Hematopoietic multipotent progenitor cell treated with erythropoietin and hydrocortisone succinate and interleukin-3 and kit ligand, for 15 days (in vitro differentiated cells): ENCODE measurements at places on chromosomes 5 and 9.
A peak's percentile ranks its signal among the peaks of the same experiment; 100 is the strongest.

GRCh38 chr5:128464596-128464995 is 73.4 kb downstream of the FBN2 start:
- no peak for DNase-seq

GRCh38 chr5:172943906-172944305 is 15.3 kb upstream of the RPL26L1 start:
- DNase-seq, result no peak

DNA sequence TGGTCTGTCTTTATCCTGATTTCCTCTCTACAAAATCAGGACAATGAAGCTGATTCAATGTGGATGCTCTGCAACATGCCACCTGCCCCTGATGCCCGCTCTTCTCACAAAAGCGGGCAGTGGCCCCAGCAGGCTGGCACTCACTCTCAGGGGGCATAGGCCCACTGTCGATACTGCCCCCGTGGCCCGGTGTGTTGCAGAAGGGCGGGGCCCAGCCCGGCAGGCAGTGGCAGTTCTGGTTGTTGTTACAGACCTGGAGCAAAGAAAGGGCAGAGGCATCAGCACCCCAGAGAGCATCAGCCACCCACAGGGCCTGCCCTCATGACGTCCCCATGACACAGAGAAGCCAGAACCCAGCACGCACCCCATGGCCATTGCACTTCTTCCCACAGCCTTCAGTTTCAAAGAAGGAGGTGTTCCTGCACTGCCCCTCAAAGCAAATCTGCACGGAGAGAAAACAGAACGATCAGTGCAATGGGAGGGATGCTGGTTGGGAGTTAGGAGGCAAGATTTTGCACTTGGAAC is 31.5 kb downstream of the NIPAL4 start:
- DNase-seq, result no peak

- DNase-seq, result no peak
These were observed 172.7 kb downstream of the TAF11L14 start for GRCh38 chr5:17806818-17807468.

DNA sequence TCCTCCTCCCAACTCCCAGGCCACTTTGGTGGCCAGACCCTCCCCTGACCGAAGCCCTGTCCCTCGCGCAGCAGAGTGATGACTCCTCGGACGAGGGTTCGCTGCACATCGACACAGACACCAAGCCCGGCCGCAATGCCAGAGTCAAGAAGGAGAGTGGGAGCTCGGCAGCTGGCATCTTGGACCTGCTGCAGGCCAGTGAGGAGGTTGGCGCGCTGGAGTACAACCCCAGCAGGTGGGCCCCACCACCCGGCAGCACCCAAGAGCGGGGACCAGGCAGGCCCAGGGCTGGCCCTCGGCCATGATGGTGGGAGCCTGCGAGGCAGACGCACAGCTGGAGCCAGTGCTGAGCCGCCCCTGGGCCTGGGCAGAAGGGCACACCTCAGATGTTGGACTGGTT is 90.6 kb downstream of the PHF2 start:
- no peak for DNase-seq

DNA sequence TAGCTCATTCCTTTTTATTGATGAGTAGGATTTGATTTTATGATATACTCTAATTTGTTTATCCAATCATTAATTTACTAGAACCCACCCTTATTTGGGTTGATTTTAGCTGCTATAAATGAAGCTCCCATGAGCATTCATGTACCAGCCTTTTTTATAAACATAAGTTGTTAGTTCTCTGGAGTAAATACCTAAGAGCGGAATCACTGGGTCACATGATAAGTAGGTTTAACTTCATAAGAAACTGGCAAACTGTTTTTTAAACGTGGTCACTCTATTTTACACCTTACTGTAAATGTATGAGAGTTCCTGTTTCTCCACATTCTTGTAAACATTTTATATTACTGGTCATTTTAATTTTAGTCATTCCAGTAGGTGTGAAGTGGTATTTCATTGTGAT is 364.6 kb downstream of the NPR3 start:
- DNase-seq, result no peak

DNA sequence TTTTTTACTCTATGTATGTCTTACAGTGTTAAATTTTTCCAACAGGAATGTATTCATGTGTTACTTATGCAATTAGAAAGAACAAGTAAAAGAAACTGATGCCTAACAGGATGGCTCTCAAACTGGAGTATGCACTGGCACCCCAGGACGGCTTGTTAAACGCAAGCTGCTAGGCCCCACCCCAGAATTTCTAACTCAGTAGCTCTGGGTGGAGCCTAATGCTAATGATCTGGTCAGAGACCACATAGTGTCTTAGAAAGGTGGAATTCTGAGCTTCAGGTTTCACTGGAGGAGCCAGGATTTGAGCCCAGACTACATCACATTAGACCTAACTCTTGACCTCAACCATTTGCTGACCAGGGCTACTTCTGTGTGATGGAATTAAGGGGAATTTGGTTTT is 34.4 kb downstream of the SHC3 start:
- DNase-seq, result no peak

GRCh38 chr5:140251527-140251973 is 51.4 kb downstream of the PFDN1 start:
- no peak for DNase-seq

- DNase-seq, result no peak
These were observed 282.3 kb downstream of the DEPDC1B start for GRCh38 chr5:60417500-60418181.

GRCh38 chr9:121434969-121435368 is 64.7 kb downstream of the GGTA1 start:
- no peak for DNase-seq

GRCh38 chr9:18720691-18721090 is 246.7 kb downstream of the ADAMTSL1 start:
- DNase-seq, result no peak

GRCh38 chr5:173010547-173011464 is 27.2 kb downstream of the ATP6V0E1 start:
- peak; percentile 25 for DNase-seq

DNA sequence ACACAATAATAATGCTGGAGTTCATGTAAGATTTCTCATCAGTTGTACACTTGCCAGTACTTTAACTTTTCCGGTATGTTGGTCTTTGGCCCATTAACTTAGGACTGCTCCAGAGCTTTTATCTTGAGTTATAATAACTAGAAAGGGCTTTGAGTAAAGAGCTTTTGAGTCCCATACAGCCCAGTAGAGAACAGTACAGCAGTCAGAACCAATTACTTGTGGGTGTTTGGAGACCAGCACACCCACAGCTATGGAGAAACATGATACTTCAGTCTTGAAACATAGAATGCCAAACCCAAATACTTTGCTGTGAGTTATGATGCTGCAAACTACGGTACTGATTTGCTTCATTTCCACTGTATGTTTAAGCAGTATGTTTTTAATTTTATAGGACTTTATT is 374.3 kb downstream of the CCDC171 start:
- DNase-seq, result no peak

DNA sequence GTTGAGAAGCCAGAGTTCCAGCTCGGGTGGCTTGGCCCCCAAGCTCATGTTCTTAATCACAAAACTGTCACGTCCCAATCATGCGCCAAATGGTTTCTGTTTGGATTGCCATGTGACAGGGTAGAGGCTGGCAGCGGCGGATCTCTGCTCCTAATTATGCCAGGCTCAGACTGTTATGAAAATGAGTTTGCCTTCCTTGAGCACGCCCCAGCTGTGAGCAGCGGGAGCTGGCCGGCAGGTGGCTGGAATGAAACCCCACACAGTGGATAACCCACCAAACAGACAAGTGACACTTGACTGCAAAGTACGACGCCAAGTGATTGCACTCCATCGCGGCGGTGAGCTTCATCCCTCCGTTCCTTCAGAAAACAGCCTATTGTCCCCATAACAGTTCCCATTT is 75.4 kb downstream of the CFAP77 start:
- DNase-seq, result no peak

DNA sequence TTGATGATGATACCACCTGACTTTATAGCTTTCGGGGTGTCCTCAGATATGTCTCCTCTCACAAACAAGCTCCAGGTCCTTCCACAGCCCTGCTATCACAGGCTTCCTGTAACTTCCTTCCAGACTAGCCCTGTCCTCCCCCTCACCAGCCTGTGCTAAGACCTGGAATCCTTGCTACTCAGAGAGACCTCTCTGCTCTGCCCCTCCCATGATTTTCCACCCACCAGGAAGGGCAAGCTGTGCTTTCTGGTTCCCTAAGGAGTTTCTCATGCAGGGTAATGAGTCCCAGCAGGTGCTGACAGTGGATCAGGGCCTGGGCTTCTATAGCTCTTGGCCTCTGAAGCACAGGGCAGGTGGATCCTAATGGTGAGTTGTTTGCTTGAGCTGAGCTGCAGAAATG is 86.9 kb downstream of the AOPEP start:
- DNase-seq, result no peak

DNA sequence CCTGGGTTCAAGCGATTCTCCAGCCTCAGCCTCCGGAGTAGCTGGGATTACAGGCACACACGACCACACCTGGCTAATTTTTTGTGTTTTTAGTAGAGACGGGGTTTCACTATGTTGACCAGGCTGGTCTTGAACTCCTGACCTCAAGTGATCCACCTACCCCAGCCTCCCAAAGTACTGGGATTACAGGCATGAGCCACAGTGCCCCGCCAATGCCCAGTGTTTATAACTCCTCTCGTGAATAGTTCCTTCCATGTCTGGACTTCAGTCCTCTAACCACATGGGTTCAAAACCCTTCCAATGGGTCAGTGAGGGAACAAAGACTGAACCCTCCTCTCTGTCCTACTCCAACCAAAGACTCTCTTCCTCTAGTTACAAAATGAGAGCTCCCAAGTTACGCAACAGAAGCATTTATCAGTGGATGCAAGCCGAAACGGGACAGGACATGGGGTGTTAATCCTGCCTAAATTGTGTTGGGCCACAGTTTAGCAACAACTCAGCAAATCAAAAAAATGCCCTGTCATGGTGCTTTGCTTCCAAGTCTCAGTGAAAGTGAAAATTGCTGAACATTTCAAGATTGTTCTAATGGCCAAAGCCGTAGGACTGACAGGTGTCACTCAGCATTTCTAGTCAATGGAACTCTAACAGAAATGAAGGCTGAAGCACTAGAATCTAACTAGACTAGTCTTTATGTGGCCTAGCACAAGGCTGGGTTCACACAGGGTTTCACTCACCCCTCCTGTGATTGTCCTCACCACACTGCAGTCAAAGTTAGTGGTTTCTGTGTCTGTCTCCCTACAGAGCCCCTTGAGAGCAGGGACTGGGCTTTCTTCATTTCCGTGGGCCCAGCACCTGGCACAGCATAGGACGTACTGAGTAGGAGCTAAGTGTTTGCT is 3.2 kb upstream of the TMEM245 start:
- DNase-seq, result peak; percentile 89

DNA sequence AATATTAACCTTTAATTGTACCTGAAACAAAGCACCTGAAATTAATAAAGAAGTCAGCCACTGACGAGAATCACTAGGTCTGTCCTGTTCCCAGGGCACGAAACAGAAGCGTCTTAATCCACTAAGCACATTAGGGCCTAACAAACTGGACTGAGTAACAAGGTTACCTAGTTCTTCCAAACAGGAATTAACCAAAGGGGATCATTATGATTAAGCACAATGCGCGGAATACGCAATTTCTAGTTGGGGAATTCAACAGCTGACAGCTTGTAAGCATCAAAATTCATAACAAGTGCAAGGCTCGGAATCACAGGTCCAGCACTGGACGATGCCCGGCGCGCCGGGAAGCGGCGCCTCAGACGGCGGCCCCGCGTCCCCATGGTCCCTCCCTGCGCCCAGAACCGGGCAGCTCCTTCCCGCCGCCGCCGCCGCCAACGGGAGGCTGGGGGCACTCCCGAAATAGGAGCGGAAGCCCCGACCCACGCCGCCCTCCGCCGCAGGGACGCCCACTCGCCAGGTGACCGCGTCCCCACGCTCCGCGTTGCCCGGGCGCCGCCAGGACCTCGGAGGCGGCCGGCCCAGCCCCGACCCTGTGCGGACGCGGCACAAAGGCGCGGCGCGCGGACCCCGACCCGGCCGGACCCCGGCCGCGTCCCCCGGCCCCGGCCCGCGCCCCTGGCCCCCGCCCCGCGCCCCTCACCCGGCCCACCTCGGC is 898 bp downstream of the CAMSAP1 start:
- peak; percentile 25 for DNase-seq

GRCh38 chr9:113523421-113524141 is 60.1 kb downstream of the RGS3 start:
- no peak for DNase-seq

DNA sequence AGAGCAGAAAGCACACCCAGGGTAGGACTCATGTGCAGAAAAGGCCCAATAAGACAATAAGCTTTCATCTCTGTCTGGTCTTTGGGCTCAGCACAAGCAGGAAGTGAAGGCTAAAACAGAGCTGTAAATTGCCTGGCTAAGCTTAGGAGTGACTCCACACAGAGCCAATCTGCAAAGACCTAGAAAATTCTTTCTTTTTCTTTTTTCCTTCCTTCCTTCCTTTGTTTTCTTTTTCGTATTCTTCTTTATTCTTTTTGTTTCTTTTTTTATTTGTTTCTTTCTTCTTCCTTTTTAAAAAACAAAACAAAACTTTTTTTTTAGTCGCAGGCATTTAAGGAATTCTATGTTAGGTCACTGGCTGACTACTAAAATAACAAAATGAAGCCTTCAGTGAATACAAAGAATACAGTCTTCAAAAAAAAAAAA is 12.2 kb downstream of the SLC35A4 start:
- no peak for DNase-seq

DNA sequence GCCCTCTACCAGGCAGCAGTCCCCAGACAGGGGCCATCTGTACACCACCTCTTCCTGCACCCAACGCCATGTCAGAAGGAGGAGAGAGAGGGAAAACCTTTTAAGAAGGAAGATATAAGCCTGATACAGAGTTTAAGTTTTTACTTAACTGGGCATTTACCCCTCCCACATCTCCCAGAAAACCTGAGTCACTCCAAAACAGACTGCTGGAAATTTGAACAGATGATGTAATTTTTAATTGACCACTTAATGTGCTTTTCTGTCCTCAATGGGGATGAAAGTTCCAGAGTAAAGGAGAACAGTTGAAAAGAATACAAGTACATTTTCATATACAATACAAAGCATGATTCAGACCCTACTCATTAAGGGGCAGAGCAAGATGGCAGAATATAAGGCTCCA is 63.9 kb downstream of the TTC39B start:
- no peak for DNase-seq

DNA sequence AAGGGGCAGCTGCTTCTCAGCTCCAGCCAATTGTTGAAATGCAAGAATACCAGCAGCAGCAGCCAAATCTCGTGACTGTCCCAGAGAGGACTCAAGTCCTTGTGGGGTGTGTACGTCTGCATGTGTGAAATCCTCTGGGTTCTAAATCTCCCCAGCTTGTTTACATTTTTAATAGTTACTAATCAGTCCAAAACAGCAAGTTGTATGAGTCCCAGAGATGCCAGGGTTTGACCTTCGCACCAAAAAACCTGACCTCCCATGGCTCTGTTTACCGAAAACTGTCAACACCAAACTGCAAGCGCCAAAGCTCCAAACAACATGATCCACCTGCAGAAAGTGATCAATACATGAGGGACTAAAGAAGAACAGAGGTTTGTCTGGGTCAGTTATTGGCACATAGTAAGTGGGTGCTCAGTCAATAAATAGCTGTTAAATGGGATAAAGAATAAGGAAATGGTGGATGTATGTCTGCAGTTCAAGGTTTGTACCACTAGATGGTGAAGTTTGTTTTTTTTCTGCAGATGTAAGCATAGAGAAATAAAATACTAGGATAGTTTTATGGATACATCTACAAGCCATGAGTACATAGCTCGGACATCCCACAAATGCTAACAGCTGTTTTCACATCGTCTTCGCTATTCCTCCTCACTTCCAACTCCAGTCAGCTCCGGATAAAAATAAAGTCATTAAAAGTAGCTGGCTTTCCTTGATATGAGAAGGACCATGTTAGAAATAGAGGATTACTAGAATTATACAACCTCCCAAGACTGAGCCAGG is 85.3 kb upstream of the ADRB2 start:
- DNase-seq, result peak; percentile 27
